ENCODE measurements at places on chromosomes 13 and 19.
A peak's percentile ranks its signal among the peaks of the same experiment; 100 is the strongest.

GRCh38 chr19:10453852-10454251, 33.5 kb downstream of the PDE4A start:
- DNase-seq = no peak

- DNase-seq = no peak
These were observed 12.2 kb downstream of the FPR3 start for GRCh38 chr19:51807111-51807701.

DNA sequence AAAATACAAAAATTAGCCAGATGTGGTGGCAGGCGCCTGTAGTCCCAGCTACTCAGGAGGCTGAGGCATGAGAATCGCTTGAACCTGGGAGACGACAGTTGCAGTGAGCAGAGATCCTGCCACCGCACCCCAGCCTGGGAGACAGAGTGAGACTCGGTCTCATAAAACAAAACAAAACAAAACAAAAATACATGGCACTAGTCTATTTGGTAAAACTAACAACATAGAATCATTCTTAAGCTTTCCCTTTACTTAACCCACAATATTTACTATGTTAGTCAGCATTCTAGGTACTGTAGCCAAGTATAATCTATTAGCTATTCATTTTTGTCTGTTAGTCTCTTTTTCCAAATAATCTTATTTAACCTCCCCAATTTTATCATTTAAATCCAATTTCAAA, 1482.8 kb downstream of the SLITRK5 start:
- DNase-seq = no peak

DNA sequence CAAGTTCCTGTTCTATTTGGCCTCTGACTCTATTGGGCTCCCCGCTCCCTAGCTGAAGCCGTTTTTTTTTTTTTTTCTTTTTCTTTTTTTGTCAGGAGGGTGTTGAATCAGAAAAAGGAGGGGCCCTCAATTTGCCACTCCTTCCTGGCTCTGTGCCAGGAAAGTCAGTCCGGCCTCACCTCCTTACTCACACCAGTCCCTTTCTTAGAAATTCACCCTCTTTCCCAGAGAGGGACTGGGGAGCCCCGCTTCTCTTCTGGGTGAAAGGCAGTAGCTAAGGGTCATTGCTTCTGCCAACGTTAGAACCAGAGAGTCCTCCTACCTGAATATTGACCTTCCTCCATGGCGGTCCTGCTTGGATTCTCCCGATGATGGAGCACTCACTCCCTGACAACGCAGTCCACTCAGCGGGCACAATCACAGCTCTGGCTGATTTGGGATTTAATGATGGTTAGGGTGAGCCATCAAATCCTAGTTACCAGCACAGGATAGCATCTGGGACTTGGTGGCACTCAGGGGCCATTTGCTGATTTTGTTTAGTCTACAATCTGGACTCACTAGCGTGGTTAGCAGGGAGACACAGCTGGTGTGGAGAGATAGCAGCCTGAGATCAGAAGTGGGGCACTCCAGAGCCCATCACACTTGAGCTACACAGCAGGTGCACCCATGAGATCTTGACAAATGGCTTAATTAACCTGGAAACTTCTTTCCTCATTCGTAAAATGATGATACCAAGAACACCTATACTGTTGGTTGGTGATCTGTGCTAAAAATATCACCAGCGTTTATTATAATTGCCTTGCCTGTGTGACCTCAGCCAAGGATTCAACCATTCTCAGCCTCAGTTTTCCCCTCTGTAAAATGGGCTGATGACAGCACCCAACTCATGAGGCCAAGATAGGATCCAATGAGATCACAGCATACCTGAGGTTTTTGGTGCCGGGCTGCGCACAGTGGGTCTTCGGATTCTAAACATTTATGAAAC, 2.2 kb downstream of the FCER2 start:
- DNase-seq = no peak

DNA sequence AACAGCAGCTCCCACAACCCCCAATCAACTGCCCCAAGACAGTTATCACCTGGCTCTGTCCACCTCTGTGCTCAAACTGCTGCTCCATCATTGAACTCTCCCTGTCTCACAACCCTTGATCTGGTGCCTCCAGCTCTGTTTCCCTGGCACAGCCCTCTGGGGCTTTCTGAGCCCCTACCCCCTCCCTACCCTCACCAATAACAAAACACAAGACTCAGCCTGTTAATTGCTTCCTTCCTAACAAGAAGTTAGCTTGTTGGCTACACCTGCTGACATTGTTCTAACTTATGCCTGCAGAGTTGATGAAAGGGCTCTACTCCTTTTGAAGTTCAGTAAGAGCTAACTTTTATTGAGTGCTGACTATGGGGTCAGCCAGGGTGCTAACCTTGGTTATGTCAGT, 99.4 kb upstream of the FNDC3A start:
- DNase-seq = no peak

DNA sequence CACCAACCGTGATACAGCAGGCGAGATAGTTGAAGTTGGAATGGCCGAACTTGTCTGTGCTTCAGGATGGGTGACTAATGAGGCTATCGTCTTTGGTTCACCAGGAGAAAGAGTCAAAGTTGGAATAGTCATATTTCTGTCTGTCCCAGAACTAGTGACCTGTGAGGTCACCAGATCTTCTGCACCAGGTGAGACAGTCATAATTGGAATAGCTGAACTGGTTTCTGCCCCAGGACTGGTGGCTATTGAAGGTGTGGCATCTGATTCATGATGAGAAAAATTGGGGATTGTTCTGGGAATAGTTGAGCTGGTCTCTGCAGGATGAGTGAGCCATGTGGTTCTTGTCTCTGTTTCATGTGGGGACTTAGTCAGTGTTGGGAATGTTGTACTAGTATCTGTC, 71.6 kb downstream of the MUC16 start:
- DNase-seq = no peak

DNA sequence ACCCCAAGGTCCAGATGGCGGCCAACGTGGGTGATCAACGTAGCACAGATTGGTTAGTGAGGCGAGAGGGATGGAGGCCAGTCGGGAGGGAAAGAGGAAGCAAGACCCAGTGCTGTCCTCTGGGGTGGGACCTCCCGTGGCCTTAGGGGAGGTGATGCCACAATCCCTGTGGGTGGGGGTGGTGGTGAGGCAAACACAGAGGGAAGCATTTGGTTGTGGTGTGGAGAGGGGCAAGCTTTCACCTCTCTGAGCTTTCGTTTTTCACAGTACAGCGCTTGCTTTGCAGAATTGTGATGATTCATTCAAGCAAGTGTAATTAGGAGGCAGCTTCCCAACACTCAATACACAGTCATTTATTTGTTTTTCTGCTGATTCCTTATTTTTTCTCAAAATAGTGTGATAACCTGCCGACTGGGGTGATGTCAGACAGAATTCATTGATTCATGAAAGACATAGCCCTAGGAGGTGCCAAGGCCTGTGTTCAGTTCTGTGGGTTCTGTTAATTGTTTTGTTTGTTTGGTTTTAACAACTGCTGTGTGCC, 2.4 kb downstream of the LENG8 start:
- no peak for DNase-seq

- DNase-seq = no peak
These were observed 114.6 kb downstream of the SOX1 start for GRCh38 chr13:112181336-112182067.

DNA sequence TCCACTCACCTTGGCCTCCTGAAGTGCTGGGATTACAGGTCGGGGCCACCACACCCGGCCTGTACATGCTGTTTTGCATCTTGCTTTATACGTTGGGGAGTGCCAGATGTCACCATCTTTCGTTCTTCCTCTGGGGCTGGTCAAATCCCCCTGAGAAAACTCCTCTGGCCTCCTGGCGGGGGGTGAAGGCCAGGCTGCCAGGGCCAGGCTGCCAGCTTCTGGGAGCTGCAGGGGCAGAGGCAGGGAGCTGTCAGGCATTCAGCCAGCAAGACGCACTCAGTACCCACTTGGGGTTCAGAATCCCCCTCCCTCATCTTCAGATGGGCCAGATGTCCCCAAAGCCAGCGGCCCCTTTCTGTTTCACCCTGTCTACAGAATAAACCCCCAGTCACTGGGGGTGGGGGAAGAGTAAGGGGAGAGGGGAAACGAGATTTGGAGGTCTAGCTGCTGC, 16.1 kb downstream of the ZSWIM9 start:
- no peak for DNase-seq

GRCh38 chr13:40221460-40222201, 444.8 kb downstream of the FOXO1 start:
- DNase-seq = peak; percentile 21

DNA sequence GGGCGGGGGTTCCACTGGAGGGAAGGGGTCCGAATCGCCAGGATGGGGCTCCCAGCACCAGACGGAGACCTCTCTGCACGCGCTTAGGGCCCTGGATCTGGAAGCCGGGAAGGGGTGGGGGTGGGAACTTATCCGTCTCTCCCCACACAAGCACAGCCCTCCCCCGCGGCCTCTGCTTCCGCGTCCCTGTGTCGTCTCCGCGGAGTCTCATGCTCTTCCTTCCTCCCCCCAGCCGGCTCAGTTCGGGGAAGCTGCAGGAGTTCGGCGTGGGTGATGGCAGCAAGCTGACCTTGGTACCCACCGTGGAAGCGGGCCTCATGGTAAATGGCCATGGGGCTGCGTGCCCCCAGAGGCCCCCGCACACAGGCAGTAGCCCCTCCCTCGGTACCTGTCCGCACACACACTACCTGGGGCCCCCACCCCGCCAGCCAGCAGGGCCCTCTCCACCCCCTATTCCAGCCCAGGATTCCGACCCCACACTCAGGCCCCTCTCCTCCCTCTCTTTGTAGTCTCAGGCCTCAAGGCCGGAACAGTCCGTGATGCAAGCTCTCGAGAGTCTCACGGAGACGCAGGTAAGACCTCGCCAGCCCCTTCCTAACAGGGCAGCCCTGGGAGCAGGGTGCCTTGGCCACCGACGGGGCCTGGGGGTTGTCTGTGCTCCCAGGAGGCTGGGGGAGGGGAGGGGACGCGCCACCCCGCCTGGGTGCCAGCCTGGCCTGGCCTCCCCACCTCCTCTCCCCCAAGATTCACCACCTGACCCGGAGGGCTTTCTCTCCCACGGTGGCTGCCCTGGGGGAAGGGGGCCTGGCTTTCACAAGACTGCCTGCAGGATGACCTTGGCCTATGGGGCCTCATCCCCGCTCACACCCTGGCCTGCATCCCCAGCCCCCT, 3.2 kb downstream of the MIDN start:
- DNase-seq = peak; percentile 47

- no peak for DNase-seq
These were observed 414.5 kb downstream of the NDFIP2 start for GRCh38 chr13:79895416-79895815.

DNA sequence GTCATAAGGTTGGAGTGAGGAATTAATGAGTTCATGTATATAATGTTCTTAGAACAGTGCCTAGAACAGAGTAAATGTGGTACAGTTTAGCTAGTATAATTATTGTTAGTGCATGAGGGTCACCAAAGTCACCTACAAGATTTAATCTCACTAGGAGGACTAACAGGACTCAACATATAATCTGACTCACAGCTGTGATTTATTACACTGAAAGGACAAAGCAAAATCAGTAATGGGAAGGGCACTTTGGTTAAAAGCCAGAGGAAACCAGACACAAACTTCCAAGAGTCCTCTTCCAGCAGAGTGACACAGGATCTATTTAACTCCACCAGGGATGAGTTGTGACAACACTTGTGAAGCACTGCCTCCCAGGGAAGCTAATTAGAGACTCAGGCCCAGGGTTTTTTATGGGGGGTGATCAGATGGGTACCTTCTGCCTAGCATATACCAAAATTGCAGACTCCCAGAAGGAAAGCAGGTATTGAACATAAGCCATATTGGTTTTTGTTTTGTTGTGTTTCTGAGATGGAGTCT, 341.2 kb upstream of the DACH1 start:
- DNase-seq = no peak

GRCh38 chr19:29873801-29874575, 62.2 kb downstream of the CCNE1 start:
- no peak for DNase-seq

GRCh38 chr13:52374873-52375411, 31.0 kb downstream of the THSD1 start:
- no peak for DNase-seq

DNA sequence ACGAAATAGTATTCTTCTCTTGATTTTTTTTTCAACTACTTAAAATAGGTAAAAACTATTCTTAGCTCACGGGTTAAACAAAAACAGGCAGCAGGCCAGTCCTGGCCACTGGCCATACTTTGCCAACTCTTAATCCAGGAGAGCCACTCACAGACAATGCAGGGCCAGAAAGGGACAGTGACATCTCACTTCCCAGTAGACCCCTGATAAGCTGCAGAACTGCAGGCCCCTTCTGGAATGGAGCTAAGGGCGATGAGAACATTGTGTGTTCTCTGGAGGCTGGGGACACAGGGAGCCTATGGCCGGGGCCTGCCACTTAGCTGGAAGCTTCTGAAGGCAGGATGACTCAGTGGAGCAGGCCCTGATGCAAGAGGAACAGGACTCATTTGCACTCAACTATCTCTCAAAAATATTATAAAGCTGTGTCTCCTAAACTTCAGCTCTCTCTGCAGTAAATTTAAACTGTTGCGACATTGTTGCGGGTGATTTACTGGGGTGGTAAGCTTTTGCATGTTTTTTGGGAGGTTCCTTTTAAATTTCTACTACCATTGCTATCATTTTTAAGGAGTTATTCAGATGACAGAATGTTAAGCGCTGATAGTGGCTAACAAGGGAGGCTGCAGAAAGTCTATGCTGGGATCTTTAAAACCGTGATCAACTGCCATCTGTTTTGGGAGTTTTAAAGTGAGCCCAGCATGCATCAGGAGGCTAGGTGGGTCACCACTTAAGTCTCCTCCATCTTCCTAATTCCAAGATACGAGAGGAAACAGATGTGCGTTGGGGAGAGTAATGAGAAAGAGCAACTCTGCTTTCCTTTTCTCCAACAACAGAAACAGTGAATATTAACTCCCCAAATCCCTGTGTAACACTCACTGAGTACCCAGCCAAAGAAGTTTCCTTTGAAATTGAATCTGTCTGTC, 33.2 kb upstream of the KATNAL1 start:
- DNase-seq = no peak

DNA sequence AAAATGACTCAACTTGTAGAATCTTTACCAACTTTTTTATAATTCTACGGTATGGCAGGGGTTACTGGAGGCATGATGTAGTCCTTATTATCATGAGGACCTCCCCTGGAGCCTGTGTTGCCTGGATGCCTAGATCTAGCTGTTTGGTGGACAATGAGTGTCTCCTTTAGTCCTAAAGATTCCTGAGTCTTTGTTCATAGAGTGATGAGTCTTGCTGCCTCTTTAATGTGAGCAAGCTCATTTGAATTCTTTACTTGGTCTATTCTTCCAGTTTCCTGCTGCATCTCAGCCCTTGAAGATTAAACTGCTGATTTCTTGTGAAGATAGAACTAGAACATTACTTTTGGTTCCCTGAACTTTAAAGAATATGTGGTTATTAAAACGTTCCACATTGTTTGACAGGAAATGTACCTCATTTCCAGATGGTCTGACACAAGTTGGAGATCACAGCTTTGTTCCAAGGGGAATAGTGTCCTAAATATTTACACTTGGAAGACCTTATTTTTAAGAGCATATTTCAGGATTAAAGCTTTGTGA, 51.9 kb downstream of the SLAIN1 start:
- no peak for DNase-seq

- DNase-seq = no peak
These were observed 713.7 kb downstream of the SLITRK1 start for GRCh38 chr13:83168590-83168989.

- no peak for DNase-seq
These were observed 7.0 kb downstream of the TBC1D4 start for GRCh38 chr13:75474956-75475355.

GRCh38 chr13:65744836-65745235, 1485.3 kb downstream of the PCDH9 start:
- no peak for DNase-seq

Data from T-helper 1 cell (primary cell).